ENCODE measurements at places on chromosomes 13 and 19. TPM values are rescaled to one million over a fixed set of nuclear protein-coding genes. Genes with fewer than 3 reads are reported as not detected.

The GARIN5A gene
- 1.9 TPM for total RNA-seq

The KRTDAP gene
- total RNA-seq = not detected

The EPS8L1 gene
- 5.7 TPM for total RNA-seq

The OR1M1 gene
- not detected for total RNA-seq

The NTF4 gene
- 0.34 TPM for total RNA-seq

The CERS1 gene
- total RNA-seq = 5.1 TPM

The GPC5 gene
- total RNA-seq = not detected

The PRODH2 gene
- 0.18 TPM for total RNA-seq

The NLRP5 gene
- not detected for total RNA-seq

The ZNF20 gene
- 0.29 TPM for total RNA-seq

The ARHGAP33 gene
- total RNA-seq = 4.7 TPM

The CBARP gene
- total RNA-seq = 4.8 TPM

The CA11 gene
- total RNA-seq = 9.7 TPM

The TRIM28 gene
- total RNA-seq = 662 TPM

The FSD1 gene
- total RNA-seq = 8.4 TPM

Data from A549 treated with RU486 at 1 μM for 4 hours (cell line).